ENCODE measurements at places on chromosomes 5 and 9. TPM values are rescaled to one million over a fixed set of nuclear protein-coding genes. Genes with fewer than 3 reads are reported as not detected.

The EEIG1 gene
- total RNA-seq: 35.1 TPM

The NUTM2F gene
- total RNA-seq: not detected

GRCh38 chr5:122430319-122430586 is 118.2 kb downstream of the SNCAIP start:
- DNase-seq: no peak

The ADRB2 gene
- total RNA-seq: 8.3 TPM

- no peak for DNase-seq
Measured at GRCh38 chr9:72864327-72864726, 88.5 kb downstream of the ALDH1A1 start.

DNA sequence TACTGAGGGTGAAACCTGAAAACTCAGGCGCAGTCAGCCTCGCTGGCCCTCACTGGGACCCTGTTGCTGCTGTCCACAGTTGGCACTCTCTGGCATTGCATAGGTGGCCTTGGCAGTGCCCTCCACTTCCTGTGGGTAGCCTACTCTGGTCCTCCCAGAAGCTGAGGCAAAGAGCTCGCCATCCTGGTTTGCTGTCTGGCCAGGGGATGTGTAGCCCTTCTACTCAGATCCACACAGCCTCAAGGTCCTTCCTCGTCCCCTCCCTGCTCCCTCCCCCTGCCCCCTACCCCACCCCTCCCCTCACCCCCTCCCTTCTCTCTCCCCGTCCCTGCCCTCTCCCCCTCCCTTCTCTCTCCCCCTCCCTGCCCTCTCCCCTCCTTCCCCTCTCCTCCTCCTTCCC is 176.0 kb downstream of the OLFM1 start:
- DNase-seq: no peak

DNA sequence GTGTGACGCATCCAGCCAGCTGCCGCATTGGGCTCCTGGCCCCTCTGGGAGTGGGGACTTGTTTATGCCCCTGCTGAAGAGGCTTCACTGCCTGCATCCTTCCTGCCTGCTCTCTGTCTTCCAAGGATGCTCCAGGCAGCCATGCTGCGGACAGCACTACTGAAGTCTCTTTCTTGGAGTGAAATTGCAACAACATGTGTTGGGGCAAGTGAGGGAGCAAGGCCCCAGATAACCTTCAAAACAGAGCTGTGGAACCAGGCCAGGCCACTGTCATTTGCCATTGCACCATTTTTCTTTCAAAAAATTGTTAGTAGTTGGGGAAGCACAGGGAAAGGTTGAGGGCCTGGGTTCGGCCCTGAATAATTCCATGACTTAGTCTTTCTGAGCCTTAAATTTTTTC is 169.6 kb upstream of the ADRA1B start:
- DNase-seq: peak; percentile 32

The NR2F1 gene
- 59.2 TPM for total RNA-seq

The TTC16 gene
- total RNA-seq: 0.14 TPM

DNA sequence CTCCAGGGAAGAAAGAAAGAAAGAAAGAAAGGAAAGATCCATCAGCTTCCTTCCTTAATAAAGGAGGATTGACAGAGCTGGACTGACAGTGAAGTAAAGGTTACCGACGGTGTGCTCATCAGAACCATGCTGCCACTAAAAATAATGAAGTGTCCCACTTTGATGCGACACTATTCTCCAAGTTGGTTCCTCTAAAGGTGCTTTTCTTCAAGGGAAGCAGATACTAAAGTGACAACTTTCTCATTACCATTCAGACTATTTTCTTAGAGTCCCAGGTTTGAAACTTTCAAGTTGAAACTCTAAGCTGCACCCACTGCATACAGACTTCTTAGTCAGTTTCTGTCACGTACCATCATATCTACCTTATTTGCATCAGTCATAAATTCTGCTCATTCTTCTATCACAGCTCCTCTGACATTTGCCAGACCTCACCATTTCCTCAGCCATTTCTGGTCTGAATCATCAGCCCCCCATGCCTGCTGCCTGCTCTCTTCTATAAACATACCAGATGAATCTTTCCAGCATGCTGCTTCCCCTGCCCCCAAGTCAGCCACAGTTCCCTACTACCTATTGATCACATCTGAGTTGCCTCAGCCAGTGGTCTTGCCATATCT is 177.6 kb downstream of the DEPDC1B start:
- DNase-seq: no peak

The SLC6A18 gene
- total RNA-seq: not detected

The LEAP2 gene
- total RNA-seq: 0.86 TPM

GRCh38 chr5:73268826-73269225 is 95.8 kb downstream of the TMEM174 start:
- DNase-seq: no peak

The SPINK5 gene
- total RNA-seq: 2.3 TPM

All from right cardiac atrium (tissue), 5 donors.